WTC11 (cell line): ENCODE measurements at places on chromosomes 12 and 14. TPM values are rescaled to one million over a fixed set of nuclear protein-coding genes. Genes with fewer than 3 reads are reported as not detected.
A peak's percentile ranks its signal among the peaks of the same experiment; 100 is the strongest.

GRCh38 chr12:103947871-103948555 is 17.7 kb upstream of the TDG start:
- no peak for DNase-seq

The SOAT2 gene
- not detected in 3 replicates for total RNA-seq

The COX8C gene
- total RNA-seq = not detected in 3 replicates

DNA sequence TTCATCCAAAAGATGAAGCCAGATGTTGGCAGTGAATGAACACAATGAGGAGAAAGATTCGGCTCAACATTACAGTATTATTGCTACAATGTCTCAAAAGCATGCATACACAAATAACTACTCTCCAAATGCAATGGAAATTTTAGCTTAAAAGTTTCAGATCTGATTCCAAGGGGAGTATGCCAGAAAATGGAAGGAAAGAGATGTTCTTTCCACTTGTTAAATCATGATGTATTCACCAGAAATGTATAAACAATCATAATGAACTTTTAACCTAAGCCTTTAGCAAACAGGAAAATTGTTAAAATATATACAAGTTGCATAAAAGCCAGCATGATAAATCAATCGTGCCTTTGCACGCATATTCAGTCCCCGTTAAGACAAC is 62.1 kb downstream of the SH2B3 start:
- no peak for DNase-seq

DNA sequence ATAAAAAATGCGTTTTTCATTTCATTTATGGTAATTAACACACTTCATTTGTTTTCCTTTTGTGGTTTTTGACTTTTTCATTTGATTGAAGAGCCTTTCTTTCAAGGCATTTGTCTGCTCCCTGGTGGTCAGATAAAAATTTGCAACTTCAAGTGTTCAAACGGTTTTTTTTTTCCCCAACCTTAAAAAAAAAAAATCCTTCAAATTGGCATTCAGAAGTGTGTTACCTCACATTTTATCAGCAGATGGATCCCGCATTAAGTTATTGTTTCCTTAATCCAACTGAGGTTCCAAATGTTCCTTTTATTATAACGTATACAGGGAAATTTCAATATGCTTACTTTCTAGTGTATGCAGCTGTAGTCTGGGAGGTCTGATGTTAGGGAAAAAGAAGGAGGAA is 47.2 kb downstream of the MYF5 start:
- no peak for DNase-seq

GRCh38 chr12:39294715-39295114 is 148.2 kb downstream of the KIF21A start:
- DNase-seq = no peak

- peak; percentile 33 for DNase-seq
Measured at GRCh38 chr12:8609061-8609570, 3.5 kb downstream of the AICDA start.

The CNTN1 gene
- 15.6 to 17.0 TPM (median 16.9 TPM) in 3 replicates for total RNA-seq

GRCh38 chr14:105499256-105500035 is 8.4 kb downstream of the TEDC1 start:
- DNase-seq = no peak

DNA sequence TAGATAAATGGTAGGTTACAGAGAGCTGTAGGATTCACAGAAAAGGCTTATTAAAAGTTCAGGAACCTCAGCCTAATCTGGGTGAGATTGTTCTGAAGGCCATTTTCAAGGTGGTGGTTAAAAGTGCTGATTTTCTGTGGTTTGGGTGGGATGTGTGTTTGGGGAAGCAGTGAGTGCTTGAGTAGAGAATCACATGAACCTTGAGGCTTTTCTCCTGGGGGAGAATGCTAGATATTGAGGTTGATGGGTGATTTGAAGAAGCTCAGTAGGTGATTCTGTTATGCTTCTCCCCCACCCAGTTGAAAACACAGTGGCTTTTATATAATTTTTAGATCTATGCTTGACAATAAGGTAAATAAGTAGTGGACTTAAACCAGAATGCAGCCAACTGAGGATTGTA is 420.9 kb downstream of the PCNX1 start:
- no peak for DNase-seq

- no peak for DNase-seq
Measured at GRCh38 chr14:54440037-54440436, 1.1 kb downstream of the CNIH1 start.

The GLT1D1 gene
- 1.4 to 1.5 TPM (median 1.5 TPM) in 3 replicates for total RNA-seq

- no peak for DNase-seq
Measured at GRCh38 chr12:28645436-28645835, 455.2 kb downstream of the CCDC91 start.

- DNase-seq = no peak
Measured at GRCh38 chr12:124875803-124876132, 12.1 kb upstream of the SCARB1 start.

The SDSL gene
- 0.41 to 0.96 TPM (median 0.52 TPM) in 3 replicates for total RNA-seq

- no peak for DNase-seq
Measured at GRCh38 chr12:75921622-75922289, 109.8 kb downstream of the PHLDA1 start.

The CLEC14A gene
- 0.09 to 0.23 TPM (median 0.15 TPM) in 3 replicates for total RNA-seq

The SOX5 gene
- 1.0 to 3.6 TPM (median 2.3 TPM) in 3 replicates for total RNA-seq

GRCh38 chr12:48764521-48764920 is 24.4 kb downstream of the ADCY6 start:
- DNase-seq = no peak
